ENCODE measurements at places on chromosomes 2 and 18.
A peak's percentile ranks its signal among the peaks of the same experiment; 100 is the strongest.

DNA sequence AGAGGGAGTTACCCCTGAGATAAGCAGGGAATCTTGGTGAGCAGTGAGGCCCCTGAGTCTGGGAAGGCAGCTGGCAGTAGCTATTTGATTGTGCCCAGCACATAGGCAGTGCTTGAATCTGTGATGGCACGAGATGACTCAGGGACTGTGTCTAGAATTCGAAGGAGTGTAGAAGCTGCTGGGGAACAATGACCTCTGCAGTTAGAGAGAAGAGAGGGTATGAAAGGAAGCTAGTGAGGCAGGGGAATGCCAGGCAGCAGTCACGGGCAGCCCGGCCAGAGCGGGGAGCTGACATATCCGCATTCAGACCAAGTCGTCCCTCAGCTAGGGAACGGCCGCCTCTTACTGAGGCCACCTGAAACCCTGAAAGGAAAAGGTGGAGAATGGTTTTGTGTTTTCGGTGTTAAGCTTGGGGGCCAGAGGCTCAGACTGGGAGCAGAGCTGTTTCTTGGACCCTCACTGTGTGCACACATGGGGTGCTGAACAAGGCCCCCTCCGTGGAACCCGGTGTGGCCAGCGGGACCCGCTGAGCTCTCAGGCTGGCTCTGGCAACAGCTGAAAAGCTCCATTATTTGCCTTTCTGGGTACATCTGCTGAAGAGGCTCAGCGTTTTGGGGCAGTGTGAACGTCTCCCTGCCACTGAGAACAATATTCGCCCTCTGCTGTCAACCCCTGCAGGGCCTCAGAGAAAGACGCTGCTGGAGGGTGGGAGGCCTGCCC lies 32.9 kb downstream of the ARHGEF4 start:
- no peak for DNase-seq

- peak; percentile 18 for DNase-seq
Measured at GRCh38 chr2:148875387-148876051, 492 bp downstream of the KIF5C start.

DNA sequence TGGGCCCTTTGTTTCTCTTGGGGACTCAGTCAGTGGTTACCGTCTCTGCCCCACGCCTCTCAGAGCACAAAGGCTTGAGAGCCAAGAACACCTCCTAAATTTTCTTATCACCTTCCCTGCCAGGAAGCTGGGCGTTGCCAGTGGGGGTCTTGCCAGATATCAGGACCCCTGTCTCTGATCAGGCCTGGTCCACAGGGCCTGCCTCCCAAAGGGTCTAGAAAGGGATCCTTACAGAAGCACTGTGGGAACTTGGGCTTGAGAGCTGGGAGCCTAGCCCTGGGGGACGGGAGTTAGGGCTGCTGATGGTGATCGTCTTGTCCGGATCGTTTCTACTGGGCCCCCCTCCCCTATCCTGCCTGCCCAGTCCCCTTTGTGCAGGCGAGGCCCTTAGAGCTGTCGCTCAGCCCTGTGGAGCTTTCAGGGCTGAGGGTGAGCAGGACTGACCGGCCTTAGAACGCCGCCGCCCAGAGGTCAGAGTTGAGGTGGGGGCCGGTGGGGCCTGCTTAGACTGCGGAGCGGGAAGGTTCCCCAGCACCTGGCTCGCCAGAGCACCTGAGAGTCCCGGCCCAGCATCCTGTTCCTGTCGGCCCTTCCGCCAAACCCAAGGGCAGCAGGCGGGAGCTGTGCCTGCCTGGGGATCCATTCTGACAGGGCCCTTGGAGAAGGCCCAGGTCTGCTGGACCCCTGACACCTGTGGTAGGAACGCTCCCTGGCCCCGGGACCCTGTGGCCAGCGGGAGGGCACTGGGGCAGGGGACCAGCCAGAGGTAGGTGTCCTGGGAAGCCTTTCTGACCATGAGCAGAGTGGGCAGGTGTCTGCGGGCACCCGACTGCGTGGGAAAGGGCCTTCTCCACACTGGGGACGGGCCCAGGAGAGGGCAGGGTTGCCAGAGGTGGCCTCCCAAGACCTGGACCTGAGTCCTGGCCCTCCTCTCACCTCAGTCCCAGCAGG lies 956 bp downstream of the ESPNL start:
- DNase-seq: no peak

DNA sequence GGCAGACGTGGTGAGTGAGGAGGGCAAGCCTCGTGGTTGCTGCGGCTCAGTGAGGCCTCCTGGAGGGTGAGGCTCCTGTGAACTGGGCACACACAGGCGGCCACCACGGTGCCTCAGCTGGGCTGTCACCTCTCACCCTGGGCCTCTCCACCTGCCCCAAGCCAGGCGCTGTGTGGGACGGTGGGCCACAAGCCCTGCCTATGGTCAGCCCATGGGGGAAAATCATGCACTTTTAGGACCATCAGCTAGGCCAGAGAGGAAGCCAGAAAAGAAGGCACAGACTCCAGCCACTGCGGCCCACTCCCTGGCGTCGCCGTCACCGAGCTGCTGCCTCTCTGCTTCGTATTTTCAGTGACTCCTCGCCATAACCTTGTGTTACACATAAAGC lies 28.5 kb upstream of the HS6ST1 start:
- no peak for DNase-seq

GRCh38 chr2:54535599-54536195 lies 79.6 kb downstream of the SPTBN1 start:
- DNase-seq: no peak

DNA sequence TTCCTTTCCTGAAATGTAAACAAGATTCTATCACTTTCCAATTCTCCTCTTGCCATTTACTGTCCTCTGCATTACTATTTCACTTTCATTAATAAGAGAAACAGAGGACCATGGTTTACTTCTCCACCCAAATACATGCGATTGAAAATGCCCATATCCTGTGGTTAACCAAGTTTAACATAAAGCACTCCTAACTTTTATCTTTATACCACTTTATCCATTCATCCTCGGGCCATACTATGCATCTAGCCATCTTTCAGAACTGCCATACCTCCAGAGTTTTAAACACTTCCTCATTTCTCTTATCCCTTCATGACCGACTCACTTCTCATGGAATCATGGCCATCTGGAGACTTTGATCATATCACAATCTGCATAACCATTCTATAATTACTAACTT lies 1182.3 kb downstream of the CNTNAP5 start:
- no peak for DNase-seq

DNA sequence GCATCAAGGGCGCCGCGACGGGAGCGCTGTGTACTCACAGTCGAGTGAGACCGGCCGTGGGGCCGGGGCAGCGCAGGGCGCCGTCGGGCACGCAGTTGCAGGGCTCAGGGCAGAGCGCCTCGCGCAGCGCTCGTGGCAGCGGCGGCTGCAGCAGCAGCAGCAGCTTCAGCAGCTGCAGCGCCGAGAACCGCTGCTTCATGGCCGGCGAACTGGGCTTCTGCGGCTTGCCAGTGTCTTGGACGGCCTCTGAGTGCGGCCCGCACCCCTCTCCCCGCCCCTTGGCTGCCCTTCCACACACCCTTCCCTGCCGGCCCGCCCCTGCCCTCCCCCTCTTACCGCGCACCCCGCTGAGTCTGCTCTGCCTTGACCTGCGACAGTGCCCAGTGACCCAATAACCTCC lies at the start of gene LHCGR:
Gene LHCGR, minus strand, starts transcription at position 252 of the 400 bp plus-strand sequence. Its CDS starts 53 bp downstream, at position 199.
- no peak for DNase-seq

DNA sequence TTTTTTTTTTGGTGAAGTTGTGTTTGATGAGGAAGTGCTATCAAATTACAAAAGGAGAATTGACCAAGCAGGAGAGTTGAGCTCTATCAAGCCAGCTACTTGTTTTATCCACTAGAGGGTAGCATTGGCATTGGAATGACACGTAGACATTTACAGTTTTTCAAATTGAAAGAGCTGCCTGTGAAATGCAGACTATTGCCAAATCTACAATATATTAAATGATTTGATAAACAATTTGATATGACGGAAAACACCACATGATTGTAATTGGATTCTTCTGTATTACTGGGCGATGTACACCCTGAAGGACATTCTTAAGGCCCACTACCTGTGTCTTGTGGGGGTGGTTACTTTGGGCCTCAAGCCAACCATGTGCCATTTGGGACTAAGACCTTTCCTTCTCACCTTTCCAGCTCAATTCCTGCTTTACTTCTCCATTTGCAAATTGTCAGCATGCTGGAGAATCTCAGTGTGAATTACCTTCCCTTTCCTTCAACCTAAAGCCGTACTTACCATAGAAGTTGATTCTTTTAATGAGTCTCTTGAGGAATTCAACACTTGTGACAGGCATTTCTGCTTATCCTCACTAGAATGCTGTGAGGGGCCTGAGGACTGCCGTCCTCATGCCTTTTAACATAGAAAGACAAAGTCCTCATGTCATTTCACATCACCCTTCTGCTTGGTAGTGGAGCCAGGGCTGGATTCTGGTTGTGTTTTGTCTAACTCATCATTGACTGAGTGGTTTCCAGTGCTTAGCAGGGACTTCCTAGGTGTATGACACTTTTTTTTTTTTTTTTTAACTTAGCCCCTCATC lies 134.8 kb upstream of the THUMPD2 start:
- no peak for DNase-seq

All from stimulated activated CD4-positive, alpha-beta T cell treated with anti-CD3 and anti-CD28 coated beads, Interleukin-4, amount 100 ng/mL, for 1 hour (primary cell).